Kidney (tissue), 22 donors: ENCODE measurements at places on chromosomes 4 and X. TPM values are rescaled to one million over a fixed set of nuclear protein-coding genes. Genes with fewer than 3 reads are reported as not detected.

Gene MAGEB1
- not detected for total RNA-seq

Gene NSG1
- 9.5 TPM for total RNA-seq

Gene MSANTD1
- 0.91 TPM for total RNA-seq

Gene DMP1
- total RNA-seq, result not detected

Gene MAGEB10
- total RNA-seq, result not detected

Gene VCX3B
- total RNA-seq, result 0.38 TPM

Gene TRAM1L1
- total RNA-seq, result 4.2 TPM

Gene IQCM
- not detected for total RNA-seq

Gene CXCL1
- 29.7 TPM for total RNA-seq

Gene TBC1D8B
- total RNA-seq, result 9.7 TPM
